Esophagus muscularis mucosa (tissue), 4 donors: ENCODE measurements at places on chromosomes 5 and 9.

DNA sequence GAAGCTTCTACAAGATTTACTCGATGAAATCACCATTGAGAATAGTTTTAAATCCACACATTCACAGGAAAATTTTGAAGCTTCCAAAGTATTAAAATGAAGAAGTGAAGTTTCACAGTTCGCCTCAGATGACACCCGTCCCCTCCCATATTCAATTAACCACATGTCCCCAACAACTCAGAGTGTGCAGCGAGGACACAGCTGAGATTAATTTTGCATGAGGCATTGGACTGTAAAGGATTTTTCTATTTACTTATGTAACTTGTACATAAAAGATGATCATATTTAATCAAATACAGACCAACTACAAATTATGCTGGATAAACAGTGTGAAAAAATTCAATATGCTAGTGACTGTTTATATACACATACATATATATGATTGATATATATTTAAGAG lies 84.7 kb upstream of the OLFM1 start:
- no peak for DNase-seq

DNA sequence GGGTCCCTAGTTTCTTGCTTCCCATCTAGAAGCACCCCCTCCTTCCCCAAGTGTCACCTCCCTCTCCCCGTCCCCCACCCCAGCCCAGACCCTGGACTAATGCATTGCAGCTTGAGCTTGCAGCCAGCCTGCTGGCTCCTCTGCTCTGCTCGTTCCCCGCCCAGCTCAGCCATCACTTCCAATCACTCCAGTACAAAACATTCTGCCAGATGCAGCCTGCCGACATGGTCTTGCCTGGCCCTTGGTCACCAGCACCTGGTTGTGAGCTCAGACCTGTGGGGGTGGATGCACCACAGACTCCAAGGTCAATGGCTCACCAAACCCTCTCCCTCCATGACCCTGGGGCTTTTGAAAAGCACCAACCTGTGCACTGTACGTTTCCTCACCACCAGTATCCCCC lies 172.9 kb upstream of the SMIM23 start:
- no peak for DNase-seq

DNA sequence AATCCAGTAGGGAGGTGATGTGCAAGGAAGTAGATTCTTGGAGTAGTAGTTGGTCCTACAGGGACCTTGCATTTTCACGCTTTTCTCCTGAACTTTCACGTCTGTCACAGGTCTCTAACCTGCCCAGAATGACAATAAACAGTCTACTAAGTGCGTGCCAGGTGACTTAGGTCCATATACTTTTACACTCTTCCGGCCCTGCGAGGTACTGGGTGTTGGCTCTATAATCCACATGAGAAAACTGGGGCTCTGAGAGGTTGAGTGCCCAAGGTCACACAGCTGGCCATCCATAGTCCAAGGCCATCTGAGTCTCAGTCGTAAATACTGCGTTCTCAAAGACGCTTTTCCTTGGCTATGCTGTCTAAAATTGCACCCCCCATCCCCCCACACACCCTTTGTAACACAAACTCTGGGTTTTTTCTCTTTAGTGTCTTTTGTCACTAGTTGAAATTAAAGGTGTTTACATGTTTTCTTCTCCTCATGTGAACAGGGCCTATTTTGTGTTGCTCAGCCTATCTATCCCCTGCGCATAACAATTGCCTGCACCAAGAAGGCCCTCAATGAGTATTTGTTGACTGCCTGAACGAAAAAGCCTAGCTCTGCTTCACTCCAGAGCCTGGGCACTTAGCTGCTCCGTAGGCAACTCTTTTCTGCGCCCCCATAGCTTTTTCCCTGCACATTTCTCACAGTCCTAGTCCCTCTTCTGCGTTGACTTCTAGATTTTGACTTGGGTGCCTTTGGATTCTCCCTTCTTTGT lies 943 bp downstream of the SFXN1 start:
- no peak for DNase-seq

GRCh38 chr5:878125-878524 lies 14.5 kb downstream of the BRD9 start:
- no peak for DNase-seq

DNA sequence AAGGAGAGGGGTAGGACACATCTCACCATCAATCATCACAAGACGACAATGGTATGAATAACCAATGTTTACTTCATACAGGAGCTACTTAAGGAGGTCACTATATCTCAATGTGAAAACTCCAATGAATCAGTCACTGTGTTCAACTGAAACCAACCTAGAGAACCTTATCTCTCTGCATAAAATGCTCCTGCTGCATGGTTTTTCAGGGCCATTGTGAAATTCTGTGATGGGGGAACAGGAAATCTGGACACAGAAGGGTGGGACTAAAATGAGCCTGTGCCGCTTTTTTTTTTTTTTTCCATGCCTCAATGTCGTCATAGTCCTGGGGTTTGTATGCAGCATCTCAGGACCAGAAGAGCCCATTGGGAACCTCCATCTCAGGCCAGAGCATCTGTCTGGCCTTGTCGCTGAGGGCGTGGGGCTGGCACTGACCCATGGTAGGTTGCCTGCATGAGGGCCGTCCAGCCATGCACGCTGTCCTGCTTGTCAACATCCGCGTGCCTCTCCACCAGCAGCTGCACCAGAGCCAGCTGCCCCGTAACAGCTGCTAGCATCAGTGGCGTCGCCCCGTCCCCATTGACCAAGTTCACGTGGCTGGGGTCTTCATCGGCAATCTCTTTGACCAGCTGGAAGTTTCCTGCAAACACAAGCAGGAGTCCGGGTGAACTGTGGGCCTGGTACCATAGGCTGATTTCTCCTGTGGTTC lies 12.7 kb downstream of the ANKS6 start:
- peak; percentile 64 for DNase-seq

DNA sequence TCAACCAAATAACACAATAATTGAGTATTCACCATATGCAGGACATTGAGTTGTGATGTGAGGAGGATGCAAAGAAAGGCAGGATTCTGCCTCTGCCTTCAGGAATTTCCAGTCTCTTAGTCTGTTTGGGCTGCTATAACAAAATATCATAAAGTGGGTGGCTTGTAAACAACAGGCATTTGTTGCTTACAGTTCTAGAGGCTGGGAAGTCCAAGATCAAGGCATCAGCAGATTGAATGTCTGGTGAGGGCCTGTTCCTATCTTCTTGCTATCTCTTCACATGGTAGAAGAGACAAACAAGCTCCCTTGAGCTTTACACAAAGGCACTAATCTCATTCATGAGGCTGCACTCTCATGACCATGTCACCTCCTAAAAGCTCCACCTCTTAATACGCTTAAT lies 360.7 kb downstream of the ARHGEF28 start:
- no peak for DNase-seq

DNA sequence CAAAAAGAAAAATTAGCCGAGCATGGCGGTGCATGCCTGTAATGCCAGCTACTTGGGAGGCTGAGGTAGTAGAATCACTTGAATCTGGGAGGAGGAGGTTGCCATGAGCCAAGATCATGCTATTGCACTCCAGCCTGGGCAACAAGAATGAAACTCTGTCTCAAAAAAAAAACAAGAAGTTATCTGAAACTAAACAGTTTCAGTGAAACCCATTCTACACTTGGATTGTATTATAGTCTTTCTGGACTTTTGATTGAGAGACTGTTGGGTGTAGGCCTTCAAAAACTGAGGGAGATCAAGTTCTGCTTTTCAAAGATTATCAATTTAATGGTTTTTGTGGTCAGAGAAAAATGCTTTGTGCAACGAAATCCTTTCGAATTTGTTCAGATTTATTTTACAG lies 34.6 kb upstream of the SPINK5 start:
- DNase-seq = no peak

DNA sequence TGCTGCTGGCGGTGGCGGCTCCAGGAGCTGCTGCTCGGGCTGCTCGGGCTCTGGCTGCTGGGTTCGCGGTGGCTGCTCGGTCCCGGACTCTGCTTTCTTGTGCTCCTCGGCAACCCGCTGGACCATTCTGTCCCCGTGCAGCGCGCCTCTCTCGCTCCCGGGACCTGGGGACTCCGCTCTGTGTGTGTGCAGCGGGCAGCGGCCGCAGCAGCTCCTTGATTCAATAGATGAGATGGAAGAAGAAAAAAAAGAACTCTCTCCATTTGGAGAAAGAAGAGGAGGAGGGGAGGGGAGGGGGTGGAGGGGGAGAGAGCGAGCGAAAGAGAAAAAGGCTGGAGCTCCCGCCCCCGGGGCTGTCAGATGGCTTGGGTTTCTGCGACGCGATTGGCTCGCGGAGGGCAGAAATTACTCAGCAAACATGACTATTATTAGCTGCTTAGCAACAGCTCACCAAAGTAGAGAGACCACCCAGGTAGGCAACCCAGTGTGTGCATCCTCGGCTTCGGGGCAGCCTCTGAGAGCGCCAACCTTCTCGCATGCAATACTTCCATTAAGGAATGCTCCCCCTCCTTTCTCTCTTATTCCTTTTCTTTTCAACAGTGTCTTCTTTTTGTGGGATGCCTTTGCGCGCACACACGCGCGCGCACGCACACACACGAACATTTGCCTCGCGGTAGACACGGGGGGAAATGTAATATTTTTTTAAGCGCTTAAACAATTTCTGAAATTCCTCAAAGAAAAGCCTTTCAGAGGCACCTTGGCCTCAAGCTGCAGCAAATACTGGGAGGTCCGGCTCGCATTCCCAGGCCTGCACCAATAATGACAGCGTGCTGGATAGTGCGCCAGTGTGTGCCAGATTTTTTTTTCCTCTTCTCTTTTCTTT lies 7.6 kb downstream of the PTCH1 start:
- DNase-seq = no peak

GRCh38 chr9:137924169-137924568 lies 46.6 kb downstream of the CACNA1B start:
- DNase-seq = no peak

DNA sequence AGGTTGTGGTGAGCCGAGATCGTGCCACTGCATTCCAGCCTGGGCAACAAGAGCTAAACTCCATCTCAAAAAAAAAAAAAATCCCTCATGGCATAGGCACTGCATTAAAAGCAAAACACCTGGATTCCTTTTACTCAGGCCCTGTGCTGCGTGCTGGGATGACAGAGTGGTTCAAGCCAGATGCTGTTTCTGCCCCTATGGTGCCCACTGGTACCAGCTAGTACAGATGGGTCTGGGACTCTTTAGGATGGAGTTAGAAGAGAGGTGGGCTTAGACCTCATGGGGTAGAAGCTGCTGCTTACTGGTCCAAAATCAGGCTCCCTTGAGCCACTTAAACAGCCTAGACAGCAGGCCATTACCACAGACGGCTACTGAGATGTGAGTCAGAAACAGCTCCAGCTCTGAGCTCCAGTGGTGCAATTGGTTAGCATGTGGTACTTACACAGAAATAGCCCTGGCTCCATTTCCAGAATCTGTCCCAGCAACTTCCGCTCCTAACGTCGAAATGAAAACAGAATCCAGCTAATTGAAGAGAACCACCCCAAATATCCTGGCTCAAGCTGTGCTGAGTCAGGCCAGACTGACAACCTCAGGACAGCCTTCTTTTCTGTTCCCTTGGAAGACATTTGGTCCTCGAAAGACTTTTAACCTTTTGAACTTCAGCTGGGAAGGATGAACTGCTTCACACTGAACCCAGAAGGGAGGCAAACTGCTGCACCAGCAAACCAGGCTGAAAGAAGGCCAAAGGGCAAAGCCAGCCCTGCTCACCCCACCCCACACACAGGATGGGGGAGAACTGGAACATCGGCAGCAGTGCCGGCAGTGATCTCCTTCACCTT lies 15.5 kb downstream of the C5orf15 start:
- DNase-seq = no peak

GRCh38 chr9:109907400-109907799 lies 127.4 kb downstream of the PALM2AKAP2 start:
- DNase-seq = no peak

DNA sequence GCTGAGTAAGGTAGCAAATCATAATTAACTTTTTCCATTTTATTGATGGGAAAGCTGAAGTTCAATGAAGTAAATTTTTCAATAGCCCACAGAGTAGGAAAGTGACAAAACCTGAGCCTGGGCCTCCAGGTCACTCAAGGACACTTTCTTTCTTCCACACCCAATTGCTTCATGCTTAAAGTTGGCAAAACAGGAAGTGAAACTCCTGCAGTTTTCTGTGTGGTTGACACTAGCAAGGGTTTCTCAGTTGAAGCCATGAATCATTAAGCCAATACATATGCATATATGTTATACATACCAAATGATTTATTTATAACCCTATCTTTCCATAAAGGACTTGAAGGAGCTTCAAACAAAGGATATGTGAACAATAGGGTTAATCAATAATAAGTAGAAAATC lies 13.9 kb downstream of the TLR4 start:
- DNase-seq = no peak

DNA sequence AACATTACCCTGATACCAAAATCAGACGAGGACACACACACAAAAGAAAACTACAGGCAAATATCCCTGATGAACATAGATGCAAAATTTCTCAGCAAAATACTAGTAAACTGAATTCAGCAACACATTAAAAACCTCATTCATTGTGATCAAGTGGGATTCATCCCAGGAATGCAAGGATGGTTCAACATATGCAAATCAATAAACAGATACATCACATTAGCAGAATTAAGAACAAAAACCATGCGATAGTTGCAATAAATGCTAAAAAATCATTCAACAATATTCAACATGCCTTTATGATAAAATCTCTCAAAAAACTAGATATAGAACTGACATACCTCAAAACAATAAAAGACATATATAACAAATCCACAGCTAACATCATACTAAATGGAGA lies 36.9 kb upstream of the TNPO1 start:
- no peak for DNase-seq

DNA sequence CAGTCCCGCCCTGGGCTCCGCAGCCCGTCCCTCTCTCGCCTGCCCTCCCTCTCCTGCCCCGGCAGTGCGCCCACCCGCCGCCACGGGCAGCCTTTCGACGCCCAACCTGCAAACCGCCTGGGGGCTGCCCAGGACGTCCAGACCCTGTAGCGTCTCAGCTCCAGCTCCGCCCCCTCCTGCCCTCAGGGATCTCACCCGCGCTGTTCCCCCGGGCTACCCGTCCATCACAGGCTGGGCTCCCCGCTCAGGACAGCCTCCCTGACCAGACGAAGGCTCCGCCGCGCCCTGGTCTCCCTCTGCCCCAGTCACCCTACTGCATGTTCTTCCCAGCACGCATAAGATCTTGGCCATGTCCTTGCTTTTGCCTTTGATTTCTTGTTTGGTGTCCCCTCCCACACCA lies 1.4 kb downstream of the RASGEF1C start:
- DNase-seq = no peak

- DNase-seq = no peak
Measured at GRCh38 chr9:135224921-135225541, 137.6 kb downstream of the OLFM1 start.

- no peak for DNase-seq
Measured at GRCh38 chr9:91809581-91810285, 140.3 kb downstream of the ROR2 start.

GRCh38 chr9:130451509-130452388 lies 7.0 kb downstream of the ASS1 start:
- no peak for DNase-seq

- DNase-seq = no peak
Measured at GRCh38 chr5:178403956-178404600, 171.5 kb upstream of the PHYKPL start.

GRCh38 chr5:157924931-157925729 lies 66.2 kb upstream of the CLINT1 start:
- no peak for DNase-seq

DNA sequence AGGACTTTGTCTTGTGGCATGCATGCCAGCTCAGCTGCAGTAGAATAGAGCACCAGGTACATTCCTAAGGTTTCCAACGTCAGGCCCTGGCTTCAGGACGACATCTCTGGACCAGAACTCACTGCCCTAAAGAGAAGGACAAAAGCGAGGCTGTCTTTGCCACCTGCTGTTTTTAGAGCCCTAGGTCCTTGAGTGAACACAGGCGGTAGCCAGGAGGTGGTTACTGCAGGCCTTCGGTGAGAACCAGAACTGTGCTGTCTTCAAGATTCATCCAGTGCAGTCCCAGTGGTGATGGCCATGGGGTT lies 288.9 kb upstream of the CDH18 start:
- no peak for DNase-seq
